Stimulated activated CD4-positive, alpha-beta T cell treated with anti-CD3 and anti-CD28 coated beads, Interleukin-1b, Interleukin-23, amount 100 ng/mL, for 1 hour (primary cell): ENCODE measurements at places on chromosomes 4 and X.

DNA sequence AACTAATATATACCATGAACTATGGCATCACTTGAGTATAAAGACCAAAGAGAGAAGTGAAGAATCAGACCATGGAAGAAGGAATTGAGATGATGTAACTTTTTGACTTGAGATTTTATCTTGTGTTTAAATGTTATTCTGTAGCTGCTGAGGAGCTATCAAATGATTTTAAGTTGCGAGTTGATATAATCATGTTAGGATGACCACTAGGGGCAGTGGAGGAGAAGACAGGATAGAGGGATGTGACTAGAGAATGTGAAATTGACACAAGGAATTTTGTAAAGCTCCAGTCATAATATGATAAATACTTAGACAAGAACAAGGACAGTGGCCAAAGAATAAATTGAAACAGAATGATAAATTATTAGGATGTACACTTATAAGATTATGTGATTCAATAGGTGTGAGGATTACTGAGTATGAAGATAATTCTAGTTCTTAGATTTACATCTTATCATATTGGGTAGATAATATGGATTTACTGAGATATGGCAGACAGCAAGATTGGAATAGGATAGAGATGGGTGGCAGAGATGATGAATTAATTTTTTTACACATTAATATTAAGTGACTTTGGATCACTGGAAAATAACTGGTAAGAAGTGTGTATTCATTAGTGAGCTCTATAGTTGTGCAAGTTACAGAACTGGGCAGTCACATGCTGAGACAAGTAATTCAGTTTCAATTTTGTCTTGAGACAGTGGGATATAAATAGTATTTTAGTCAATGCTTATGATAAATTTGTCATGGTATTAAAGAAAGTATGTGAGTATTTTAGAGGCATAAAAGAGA is 816.0 kb upstream of the PCDH10 start:
- DNase-seq, result no peak

DNA sequence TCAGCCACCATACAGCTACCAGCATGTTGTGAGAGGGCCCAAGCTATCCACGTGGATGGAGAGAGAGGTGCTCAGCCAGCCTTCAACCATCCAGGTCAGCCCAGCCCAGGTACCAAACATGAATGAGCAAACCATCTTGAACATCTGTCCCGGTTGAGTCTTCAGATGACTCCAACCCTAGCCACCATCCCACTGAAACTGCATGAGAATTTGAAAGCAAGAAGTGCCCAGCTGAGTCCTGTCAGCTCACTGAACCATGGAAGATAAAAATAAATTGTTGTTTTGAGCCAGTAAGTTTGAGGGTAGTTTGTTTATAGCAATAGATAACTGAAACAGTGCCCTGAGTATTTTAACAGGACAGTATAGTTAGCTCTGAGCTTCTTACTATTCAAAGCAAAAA is 7.3 kb upstream of the SEL1L3 start:
- DNase-seq, result no peak

GRCh38 chr4:37604461-37604860 is 81.7 kb downstream of the RELL1 start:
- DNase-seq, result no peak

GRCh38 chr4:6056976-6057766 is 38.9 kb upstream of the C4orf50 start:
- no peak for DNase-seq

DNA sequence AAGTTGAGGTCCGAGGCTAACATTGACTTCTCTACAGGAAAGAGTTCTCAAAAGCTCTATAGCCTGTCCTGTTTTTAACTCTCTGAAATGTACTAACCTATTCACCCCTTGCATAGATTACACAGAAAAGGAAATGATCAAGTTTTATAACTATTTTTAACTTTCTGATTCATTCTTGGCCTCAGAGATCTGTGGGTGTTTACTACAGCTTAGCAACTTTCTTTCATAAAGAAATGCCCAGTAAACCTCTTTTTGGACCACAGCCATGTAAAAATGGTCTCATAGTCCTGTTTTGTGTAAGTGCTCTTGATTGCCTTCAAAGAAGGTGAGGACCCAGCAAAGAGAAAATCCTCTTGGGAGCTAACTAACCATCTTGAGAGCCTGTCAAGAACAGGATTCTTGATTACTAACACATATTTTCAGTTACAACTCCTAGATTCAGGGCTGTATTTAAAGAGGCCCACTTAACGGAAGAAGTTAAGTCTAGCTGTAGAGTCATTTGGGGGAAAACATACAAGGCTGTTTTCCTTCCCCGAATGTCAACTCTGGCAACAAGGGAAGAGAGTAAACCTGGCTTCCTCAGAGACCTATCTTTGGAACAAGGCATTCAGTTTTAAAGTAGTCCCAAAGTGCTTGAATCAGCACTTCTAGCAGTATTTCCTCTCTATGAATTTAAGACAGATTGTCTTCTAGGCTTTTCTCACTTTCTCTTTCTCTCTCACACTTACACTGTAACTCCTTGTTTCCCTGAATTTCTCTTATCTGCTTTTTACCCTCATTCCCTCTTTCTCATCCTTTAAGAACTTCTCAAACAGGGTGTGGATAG is 78.2 kb downstream of the IL21 start:
- no peak for DNase-seq

- no peak for DNase-seq
Observed at GRCh38 chr4:151012376-151012775, 2.7 kb downstream of the LRBA start.

DNA sequence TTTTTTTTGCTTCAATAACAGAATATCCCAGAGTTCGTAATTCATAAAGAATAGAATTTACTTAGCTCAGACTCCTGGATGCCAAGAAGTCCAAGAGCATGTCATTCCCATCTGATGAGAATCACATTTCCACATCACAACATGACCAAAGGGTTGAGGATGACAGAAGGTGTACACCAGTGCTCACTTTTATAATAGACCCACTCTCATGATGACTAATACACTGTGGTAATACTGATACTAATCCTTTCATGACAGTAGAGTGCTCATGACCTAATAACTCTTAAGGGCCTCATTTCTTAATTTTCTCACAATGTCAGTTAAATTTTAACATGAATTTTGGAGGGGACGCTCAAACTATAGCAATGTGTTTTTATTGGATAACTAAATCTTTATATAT is 69.2 kb downstream of the ZNF732 start:
- no peak for DNase-seq

GRCh38 chrX:149522916-149523315 is 17.8 kb upstream of the IDS start:
- no peak for DNase-seq

DNA sequence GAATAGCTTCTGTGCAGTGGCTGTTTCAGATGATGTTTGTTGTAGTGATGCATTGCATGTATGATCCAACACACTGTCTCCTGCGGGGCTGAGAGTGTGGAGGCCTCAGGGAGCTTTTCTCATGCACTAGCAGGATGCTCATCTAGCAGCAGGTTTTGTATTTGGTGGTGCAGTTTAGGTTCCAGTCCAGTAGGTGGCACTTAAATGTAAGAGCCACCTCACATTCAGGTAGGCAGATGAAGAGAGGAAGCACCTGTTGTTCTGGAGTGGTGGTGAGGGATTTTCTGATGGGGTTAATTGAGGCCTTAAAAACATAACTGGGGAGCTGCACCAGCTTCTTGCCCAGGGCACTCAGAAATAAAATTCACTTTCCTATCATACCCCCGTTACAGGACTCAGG is 300.9 kb downstream of the SPIN4 start:
- DNase-seq, result no peak

GRCh38 chrX:86421771-86422170 is 273.5 kb downstream of the DACH2 start:
- DNase-seq, result no peak

DNA sequence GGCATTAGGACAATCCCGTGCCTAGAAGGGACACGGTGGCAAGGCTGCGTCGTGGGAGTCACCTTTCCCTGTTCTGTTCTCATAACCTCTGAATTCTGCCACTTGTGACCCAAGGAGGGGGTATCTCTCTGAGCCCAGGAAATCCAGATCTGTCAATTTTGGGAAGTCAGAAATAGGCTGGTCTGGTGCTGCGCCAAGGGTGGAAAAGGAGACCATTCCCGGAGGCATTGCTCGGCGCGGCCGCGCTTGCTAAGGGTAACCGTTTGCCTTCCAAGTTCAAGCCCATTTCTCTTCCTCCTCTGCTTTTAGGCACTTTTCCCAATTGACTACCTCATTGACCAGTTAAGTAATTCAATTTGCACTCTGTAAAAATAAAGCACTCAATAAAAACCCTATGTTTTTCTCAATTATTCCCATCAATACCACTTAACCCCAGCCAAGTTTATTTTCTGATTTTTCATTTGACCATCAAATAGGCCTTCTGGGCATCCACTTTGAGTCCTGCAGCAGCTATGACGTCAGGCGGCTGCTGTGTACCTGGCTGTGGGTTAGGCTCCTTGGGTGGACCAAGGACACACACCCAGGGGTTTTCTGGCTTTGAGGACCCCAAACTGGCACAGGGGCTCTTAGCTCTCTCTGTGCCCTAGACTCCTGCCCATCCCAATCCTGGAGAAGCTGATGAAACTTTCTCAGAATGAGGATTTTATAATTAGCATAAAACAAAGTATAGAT is 12.5 kb downstream of the SORCS2 start:
- DNase-seq, result no peak

DNA sequence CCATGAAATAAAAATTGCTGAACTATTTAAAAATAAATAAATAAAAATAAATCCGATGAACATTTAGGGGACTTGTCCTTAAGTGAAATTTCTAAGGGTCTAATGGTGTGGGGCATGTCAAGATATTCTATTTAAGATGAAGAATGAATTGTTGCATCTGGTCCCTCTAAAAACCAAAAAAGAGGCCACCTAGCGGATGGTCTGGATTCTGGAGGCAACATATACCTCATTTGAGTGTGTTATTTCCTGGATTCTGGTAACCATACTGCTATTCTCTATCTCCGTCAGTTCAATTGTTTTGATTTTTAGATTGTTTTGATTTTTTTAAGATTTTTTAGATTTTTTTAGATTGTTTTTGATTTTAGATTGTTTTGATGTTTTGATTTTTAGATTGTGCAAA is 28.3 kb downstream of the AGTR2 start:
- DNase-seq, result no peak

DNA sequence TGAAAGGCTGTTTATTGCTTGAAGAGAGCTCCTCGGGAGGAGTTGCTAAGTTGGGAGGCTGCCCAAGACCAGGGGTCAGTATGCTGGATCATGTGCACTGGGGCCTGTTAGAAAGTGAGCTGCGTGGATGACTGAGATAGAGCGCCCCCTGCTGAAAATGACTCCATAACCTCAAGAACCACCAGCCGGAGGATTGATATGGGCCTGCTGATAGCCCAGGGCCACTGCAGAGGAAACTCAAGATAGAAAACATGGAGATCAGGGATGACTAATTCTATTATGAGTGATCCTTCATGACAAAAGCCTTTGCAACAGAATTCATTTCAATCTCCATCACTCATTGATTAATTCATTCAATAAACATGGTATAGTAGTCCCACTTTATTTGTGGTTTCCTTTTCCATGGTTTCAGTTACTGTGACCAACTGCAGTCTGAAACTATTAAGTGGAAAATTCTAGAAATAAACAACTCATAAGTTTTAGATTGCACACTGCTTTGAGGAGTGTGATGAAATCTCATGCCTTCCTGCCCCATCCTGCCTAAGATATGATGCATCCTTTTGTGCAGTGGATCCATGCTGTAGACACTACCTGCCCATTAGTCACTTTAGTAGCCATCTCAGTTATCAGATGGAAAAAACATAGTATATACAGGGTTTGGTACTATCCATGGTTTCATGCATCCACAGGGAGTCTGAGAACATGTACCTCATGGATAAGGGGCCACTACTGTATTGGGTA is 126.7 kb upstream of the MBNL3 start:
- no peak for DNase-seq

DNA sequence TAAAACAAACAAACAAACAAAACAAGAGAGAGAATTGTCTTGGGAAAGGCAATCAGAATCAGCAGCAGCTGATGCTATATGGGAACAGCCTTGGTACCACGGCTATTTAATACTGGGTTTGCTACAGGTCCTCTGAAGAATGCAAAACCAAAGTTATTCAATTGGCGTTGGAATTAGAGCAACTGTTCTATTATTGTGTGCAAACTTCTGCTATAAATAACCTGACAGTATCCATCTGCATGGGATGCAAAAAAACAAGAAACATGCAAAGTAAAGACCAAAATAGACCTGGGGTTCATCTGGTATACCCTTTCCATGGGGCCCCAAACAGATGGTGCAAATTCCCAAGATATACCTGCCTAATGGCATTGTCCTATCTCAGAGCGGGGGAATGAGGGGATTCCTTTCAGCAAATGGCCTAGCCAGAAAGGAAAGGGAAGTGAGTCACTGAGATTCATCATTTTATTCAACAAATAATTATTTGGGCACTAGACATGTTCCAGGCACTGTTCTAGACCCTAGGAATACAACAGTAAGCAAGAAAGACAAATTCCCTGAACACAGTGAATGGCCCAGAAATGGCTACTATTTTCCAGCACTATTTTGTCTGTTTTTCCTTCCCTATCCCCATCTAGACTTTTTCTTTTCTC is 268.9 kb downstream of the FBXW7 start:
- DNase-seq, result no peak

DNA sequence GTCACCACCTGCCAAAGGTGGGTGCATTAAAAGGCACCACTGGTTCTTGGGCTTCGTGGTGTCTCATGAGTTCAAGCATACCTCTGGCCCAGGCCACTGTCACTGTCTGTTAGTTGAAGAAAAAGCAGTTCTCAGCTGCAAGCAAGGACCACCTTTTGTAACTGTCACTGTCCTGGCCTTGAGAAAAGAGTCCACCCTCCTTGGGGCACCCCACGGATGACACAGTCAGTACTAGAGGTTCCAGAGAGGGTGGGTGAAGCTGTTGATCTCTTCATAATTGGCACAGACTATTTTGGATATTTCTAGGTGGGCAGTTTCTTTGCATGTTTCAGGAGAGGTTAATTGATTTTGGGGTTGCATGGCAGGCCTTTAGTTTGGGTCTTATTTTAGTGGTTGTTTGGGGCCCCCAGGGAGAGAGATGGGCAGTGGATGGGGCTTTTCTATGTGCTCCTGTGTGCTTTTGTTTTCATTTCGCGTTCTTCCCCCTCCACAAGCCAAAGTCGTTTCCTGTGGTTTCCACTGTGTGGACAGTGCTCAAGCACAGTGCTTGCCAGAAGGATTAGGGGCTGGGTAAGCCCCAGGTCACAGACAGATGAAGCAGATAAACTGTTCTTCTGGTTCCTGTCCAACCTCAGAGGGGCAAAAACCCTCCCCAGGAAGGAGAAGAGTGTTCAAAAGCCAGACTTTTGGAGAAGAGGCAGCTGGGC is 156.2 kb upstream of the PPP1R2C start:
- no peak for DNase-seq

GRCh38 chr4:182325397-182325796 is 82.2 kb downstream of the TENM3 start:
- no peak for DNase-seq

- no peak for DNase-seq
Observed at GRCh38 chr4:127097061-127097460, 535.7 kb upstream of the INTU start.
